ENCODE measurements at places on chromosomes 16 and 17.

GRCh38 chr16:50245417-50246298 is 20.7 kb upstream of the ADCY7 start:
- peak; percentile 88 for DNase-seq

GRCh38 chr17:20214794-20215193 is 205.6 kb downstream of the SPECC1 start:
- no peak for DNase-seq

- DNase-seq = no peak
These were observed 5.5 kb upstream of the VKORC1 start for GRCh38 chr16:31099860-31100638.

DNA sequence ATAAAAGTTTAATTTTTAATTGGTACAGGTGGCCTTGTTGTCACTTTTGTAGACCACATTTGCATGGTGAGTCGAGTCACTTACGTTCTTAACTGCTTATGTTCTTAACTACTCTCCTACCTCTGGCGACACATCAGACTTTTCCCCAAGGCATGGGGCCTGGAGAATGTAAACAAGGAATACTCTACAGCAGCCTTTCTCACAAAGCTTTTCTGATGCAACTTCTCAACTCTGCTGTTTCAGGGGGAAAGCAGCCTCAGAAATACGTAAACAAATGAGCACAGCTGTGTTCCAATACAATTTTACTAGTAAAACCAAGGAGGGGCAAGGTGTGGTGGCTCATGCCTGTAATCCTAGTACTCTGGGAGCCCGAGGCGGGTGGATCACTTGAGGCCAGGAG is 6.9 kb downstream of the KARS1 start:
- no peak for DNase-seq

DNA sequence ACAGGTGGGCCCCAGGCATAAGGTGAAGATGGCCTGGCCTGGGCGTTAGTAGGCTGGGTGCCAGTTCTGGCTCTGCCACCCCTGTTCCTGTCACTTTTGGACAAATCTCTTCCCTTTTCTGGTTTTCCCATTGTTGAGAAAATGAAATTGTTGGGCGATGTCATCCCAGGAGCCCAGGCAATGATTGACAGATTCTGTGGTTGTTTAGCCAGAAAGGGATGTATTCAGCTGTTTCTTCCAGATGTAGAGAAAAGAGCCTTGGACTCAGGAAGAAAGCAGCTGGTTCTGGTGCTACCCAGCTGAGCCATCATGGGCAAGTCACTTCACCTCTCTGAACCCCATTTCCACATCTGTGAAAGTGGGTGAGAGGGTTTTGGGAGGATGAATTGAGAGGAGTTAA is 60.1 kb upstream of the MRTFB start:
- DNase-seq = no peak

DNA sequence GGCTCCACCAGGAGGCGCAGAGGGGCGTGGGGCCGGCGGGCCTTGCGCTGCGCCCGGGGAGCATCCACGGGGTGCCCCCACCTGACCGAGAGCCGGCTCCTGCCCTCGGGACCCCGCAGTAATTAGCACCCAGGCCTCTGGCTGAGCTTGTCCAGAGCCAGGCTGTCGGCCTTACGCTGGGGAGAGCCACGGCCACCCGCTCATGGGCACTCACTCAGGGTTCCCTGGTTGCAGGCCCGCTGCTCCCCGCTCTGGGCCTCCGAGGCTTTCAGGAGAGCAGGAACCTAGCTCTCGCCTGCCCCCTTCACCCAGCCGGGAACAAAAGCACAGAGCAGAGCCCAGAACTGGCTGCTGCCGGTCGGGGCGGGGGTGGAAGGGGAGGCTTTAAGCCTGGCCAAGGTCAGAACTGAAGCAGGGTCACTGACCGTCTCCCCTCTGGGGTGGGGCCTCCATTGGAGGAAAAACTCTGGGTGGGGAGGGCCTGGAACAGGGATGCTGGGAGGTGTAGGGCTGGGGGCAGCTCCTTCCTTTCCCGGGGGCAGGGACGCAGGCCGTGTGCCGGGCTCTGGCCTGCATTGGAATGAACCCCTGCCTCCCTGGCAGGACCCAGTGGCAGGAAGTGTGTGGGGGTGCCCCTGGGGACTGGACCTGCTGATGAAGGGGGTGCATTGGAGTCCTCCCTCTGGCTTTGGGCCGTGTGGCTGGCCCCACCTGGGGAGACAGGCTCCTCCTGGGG is 12.3 kb downstream of the GLIS2 start:
- no peak for DNase-seq

- DNase-seq = no peak
These were observed 104.6 kb downstream of the PRKCA start for GRCh38 chr17:66406701-66407644.

GRCh38 chr17:57983446-57983845 is 4.6 kb downstream of the VEZF1 start:
- DNase-seq = no peak

DNA sequence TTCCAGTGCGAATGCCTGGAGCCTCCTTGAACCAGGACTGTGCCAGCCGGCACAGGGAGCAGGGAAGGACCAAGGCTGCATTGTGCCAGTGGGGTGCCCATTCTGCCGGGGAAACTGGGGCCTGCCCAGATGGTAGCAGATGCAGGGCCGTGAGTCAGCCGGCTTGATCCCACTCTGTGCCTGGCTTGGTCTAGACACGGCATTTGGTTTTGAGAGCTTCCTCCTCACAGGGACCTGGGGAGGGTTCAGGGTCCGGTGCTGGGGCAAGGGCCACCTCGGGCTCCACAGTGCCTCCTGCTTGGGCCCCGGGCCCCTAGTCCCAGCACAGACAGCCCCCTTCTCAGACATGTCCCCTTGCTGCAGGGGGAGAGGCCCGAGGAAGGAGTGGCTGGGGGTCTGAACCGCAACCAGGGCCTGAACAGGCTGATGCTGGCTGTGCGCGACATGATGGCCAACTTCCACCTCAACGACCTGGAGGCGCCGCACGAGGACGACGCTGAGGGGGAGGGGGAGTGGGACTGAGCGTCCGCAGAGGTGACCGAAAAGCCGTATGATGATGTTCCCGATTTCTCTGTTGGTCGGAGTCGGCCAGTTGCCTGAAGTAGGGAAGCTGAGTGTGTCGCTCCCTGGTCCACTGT is 7.8 kb upstream of the MC1R start:
- no peak for DNase-seq

GRCh38 chr17:77662833-77663232 is 295.7 kb upstream of the TNRC6C start:
- DNase-seq = no peak

DNA sequence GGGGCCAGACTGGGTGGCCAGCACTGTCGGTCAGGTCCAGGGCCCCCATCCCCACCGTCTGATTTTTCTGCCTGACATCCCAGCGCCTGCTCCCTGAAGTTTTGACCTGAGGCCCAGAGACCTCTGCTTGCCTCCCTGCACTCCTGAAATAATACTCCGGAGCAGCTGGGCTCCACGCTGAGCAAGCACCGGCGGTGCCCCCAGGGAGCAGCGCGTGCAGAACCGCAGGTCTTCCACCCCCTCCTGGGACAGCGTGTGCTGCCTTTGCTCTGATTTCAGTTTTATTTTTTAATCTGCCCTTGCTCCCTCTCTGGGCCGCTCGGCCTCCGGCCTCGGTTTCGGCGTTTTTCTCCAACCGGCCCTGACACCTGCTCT is 132.4 kb upstream of the GSE1 start:
- no peak for DNase-seq

GRCh38 chr17:74356646-74357465 is 4.8 kb downstream of the BTBD17 start:
- no peak for DNase-seq

DNA sequence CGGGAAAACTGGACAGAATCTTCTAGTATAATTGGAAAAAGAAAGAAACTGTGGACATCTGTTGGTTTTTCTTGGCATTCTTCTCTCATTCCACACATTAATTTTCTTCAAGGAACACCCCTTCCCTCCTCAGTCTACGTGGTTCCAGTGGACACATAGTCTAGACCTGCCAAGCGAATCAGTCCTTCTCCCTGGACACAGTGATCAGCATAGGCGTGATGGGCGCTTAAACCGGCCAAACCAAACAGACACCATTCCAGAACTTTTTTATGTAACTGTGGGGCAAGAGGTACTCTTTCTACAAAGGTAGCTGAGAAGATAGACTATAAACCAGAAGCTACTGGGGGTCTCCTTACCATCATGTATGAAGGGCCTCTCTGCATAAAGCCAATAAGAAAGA is 121.8 kb upstream of the COX10 start:
- no peak for DNase-seq

DNA sequence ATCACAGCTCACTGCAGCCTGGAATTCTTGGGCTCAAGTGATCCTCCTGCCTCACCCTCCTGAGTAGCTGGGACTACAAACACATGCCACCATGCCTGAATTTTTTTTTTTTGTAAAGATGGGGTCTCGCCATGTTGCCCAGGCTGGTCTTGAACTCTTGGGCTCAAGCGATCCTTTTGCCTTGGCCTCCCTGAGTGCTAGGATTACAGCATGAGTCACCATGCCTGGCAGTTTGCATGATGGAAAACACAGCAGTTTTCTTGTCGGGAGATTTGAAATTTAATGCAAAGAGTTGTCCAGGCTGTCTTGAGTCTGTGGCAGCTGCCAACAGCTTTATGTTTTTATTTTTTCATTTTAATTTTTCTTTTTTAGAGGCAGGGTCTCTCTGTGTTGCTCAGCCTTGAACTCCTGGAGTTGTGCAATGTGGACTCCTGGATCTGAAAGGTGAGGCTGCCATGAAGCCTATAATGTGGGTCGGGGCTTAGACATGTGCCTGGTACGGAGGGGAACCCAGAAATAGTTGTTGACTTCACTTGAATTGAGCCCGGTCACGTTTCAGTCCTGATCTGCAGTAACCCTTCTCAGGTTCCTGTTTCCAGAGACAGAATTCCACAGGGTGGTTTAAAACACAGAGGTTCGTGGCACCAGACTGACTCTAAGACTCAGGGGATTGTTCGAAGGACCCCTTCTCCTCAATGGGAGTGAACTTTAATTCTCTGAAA is 18.7 kb downstream of the CD300A start:
- no peak for DNase-seq

DNA sequence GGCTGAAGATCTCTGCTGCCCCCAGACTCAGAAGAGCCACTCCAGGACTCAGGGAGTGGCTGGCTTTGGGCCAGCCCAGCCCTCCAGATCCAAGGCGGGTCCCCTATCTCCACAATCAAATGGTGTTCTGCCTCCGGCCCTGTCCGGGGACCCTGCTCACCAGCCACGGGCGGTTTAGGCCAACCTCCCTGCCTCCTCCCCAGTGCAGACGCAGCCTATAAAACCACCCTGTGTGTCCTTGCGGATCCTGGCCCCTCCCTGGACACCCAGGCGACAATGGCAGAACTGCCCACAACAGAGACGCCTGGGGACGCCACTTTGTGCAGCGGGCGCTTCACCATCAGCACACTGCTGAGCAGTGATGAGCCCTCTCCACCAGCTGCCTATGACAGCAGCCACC is at the start of gene SLC12A3:
Gene SLC12A3 (plus strand): TSS at position 248 of the 400 bp plus-strand sequence. CDS start 29 bp downstream, at position 277.
- no peak for DNase-seq

GRCh38 chr17:1039511-1040215 is 42.7 kb downstream of the TIMM22 start:
- DNase-seq = no peak

- DNase-seq = no peak
These were observed 671.1 kb downstream of the WWOX start for GRCh38 chr16:78770353-78771091.

- DNase-seq = no peak
These were observed at the start of gene FADS6 for GRCh38 chr17:74892974-74893911. Gene FADS6, minus strand, starts transcription at chr17:74893633. Its CDS starts 38 bp downstream, at chr17:74893595.

DNA sequence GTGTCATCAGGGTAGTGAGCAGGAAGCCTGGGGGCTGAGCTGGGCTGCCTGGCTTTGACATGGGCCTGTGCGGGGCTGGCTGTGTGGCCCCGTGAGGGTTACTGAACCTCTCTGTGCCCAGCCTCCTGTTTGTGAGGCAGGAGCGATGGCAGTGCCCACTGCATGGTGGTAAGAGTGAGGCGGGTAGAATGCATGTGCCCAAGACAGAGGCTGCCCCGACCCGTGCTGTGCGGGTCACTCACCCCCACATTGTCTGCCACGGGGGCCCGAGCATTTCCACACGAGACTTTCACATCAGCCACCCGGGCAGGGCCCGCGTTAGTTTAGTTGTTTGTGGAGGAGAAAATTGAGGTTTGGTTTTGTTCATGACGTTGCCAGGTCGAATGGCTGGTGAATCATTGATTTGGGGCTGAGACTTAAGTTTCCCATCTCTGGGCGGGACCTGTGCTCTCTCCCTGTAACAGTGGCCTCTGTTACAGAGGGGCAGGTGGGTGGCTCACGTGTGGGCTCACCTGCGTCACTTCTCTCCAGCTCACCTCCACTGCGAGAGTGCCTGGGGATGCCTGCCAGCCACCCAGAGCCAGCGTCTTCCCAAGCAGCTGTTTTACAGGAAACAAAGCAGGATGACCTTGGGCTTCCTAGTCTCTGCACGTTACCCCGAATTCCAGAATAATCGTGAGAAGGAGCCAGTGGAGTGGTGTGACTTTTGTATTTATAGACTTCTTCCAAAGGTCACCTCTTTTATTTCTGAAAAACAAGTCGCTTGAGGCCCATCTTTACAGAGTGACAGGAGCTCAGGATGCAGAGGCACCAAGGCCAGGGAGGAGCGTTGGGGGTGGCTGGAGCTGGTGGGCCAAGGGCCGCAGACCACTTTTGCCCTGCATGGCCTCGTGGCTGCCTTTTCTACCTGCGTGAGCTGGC is 150.6 kb downstream of the RPTOR start:
- DNase-seq = no peak

DNA sequence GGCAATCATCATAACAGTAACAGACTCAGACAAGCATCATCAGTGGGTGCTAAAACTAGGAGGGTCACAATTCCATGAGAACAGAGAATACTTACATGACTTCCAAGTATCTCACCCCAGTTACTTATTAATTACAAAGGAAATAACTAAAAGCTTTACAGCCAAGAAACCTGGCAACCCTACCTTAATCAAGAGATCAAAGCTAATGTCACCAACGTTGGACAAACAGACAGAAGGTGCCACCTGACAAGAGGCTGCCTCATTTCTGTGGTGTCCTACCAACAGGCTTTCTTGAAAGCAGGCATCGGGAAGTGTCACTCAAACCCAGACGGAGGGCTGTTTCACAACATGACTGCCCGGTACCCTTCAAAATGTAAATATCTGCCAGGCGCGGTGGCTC is 84.6 kb downstream of the RMI2 start:
- DNase-seq = peak; percentile 54

- no peak for DNase-seq
These were observed 4.0 kb downstream of the NUPR1 start for GRCh38 chr16:28534542-28535373.

DNA sequence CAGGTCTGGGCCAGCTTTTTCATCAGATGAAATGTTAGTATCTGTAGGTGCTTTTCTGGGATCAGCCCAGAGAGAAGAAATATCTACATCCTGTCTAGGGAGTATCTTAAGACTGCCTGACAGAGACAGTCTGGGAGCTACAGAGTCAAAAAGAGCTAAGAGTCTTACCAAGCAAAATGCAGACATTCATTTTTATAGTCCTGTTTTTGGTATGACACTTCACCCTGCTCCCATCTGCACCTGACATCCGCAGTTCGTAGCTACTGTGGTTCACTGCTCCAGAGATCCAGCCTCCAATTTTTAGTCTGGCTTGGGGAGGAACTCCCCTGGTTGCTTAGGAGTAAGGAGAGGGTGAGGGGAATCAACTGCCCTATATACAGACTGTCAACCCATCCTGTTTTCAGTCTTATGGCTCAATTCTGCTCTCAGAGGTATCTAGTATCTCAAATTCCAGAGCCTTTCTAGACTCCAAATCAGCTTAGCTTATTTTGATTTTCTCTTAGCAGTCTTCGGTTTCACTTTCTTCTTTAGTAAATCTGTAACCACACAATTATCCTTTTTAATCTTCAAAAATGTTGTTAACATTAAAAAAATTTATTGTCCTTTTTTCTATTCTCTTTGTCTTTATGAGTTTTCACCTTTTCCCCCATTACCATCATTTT is 97.8 kb downstream of the TMEM100 start:
- DNase-seq = no peak
